ENCODE measurements at places on chromosomes 1 and 21. TPM values are rescaled to one million over a fixed set of nuclear protein-coding genes. Genes with fewer than 3 reads are reported as not detected.

NTMT2 gene
- total RNA-seq: not detected

C1orf185 gene
- not detected for total RNA-seq

SFN gene
- total RNA-seq: 0.22 TPM

ERG gene
- not detected for total RNA-seq

NGF gene
- 43.6 TPM for total RNA-seq

AK5 gene
- 63.5 TPM for total RNA-seq

ANGPTL3 gene
- total RNA-seq: not detected

SEMA6C gene
- 1.8 TPM for total RNA-seq

GLRX2 gene
- 38.7 TPM for total RNA-seq

PCP4 gene
- not detected for total RNA-seq

PLA2G5 gene
- not detected for total RNA-seq

RGL1 gene
- 11.6 TPM for total RNA-seq

SMCP gene
- total RNA-seq: not detected

MTX1 gene
- 51.4 TPM for total RNA-seq

GRCh38 chr1:203509135-203509534 lies 15.2 kb downstream of the OPTC start:
- no peak for DNase-seq

GRCh38 chr1:240435996-240436566 lies 175.9 kb downstream of the GREM2 start:
- no peak for DNase-seq

DNA sequence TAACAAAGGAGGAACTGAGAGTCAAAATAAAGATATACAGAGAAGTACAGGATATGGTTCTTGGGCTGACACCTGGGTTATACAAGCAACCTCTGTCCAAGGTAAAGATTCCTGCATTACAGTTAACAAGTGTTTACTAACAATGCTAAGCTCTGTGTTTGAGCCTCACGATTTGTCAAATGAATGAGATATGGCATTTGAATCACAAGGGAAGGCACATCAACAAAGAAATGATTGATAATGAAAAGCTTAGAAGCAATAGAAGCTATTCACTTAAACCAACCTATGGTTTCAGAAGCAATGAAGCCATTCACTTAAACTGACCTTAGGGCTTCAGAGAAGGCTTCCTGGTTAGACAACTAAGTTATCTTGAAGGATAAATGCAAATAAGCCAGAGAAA lies 199.5 kb downstream of the AGBL4 start:
- DNase-seq: no peak

- DNase-seq: no peak
These were observed 15.9 kb downstream of the PDIK1L start for GRCh38 chr1:26127235-26128163.

DNA sequence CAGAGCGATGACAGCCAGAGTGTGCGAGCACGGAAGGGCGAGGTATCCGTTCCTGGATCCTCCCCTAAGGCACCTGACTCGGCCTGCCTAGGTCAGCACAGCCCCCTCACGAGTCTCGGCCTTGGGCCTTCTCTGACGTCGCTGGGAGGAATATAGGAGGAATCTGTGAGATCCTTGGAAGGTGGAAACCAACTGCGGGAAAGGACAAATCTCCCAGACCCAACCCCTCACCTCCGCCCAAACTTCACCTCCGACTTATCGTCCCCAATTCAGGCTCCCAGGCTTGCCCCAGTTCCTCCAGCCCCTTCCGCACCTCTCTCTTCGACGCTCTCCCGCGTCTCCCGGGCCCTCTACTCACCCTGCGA lies 494 bp downstream of the APH1A start:
- no peak for DNase-seq

GRCh38 chr1:247331172-247331524 lies 519 bp downstream of the ZNF496 start:
- DNase-seq: peak; percentile 74

DNA sequence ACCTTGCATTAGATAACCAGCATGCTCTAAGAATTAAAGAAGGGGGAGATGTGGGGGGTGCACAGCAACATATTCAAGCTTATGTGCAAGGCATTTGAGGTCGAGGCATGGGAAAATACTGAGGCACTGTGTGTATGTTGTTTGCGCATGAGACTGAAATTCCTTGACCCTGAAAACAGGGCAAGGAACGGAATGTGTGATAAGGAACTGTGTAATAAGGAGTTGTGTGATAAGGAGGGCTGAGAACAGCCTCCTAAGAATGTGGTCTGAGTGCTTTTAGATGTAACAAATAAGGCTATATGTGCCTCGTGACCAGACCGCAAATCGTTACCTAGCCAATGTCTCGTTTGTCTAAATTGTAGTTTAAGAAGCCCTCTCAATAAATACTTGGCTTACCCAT lies 26.5 kb upstream of the ITLN1 start:
- no peak for DNase-seq

DNA sequence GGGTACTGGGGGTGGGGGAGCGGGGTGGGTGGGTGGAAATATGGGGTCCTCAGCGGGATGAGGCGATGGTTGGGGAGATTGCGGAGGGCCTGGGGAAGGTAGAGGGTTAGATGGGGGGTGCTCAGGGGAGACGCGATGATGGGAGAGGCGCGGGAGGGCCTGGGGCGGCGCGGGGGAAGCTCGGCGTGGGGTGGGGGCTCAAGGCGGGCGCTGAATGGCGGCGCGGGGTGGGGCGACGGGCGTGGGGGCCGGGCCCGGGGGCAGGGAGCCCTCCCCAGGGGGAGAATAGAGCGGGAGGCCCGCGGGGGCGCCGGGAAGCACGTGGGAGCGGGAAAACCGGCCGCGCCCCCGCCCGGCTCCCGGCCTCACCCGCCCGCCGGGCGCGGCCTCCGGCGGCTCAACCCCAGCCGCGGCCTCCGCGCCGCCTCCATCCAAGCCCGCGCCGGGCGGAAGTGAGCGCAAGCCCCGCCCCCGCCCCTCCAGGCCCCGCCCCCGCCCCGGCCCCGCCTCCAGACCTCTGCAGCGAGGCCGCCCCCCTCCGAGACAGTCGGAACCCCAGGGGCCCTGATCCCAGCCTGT lies at the start of gene FAAP20:
FAAP20 (minus strand) TSS at position 454 of the 579 bp plus-strand sequence; CDS start at position 431, 23 bp downstream.
- peak; percentile 35 for DNase-seq

DNA sequence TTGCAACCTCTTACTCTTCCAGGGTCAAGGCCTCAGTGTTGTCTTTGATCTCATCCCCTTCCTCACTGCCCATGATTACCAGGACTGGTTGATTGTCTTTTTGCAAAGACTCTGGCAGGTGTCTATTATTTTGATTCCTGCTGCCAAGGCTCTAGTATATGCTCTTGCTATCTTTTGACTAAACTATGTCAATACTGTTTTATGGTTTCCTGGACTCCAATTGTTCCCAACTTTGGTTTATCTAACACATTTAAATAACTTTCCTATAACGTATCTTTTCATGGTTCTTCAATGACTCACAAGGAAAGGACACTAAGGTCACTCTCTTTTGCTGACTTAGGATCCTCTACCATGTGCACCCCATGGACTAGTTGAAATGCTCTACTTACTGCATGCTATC lies 141.5 kb downstream of the PTPRC start:
- no peak for DNase-seq

- no peak for DNase-seq
These were observed 31.5 kb downstream of the CHD5 start for GRCh38 chr1:6148497-6149241.

GRCh38 chr1:10839188-10839770 lies 42.8 kb upstream of the CASZ1 start:
- no peak for DNase-seq

GRCh38 chr1:212689758-212690529 lies 9.7 kb downstream of the BATF3 start:
- no peak for DNase-seq

GRCh38 chr1:113758631-113759332 lies 504 bp downstream of the PHTF1 start:
- DNase-seq: peak; percentile 32

DNA sequence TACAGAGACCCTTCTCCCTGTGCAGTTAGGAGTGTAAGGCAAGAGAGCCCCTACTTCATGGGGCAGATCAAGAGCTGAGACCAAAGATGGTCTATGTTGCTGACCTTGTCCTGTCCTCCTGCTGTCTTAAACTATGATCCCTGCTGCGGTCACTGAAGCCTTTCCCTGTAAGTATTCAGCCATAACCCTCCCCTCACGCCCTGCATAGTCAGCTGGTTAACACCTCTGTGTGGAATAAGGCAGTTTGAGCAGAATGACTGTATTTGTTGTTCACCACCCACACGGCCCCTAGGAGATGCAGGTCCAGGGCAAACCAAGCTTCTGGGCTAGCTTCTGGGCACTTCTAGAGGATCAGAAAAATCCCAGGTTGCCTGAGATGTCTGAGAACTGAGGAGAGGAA lies 356 bp downstream of the TSPAN1 start:
- no peak for DNase-seq

DNA sequence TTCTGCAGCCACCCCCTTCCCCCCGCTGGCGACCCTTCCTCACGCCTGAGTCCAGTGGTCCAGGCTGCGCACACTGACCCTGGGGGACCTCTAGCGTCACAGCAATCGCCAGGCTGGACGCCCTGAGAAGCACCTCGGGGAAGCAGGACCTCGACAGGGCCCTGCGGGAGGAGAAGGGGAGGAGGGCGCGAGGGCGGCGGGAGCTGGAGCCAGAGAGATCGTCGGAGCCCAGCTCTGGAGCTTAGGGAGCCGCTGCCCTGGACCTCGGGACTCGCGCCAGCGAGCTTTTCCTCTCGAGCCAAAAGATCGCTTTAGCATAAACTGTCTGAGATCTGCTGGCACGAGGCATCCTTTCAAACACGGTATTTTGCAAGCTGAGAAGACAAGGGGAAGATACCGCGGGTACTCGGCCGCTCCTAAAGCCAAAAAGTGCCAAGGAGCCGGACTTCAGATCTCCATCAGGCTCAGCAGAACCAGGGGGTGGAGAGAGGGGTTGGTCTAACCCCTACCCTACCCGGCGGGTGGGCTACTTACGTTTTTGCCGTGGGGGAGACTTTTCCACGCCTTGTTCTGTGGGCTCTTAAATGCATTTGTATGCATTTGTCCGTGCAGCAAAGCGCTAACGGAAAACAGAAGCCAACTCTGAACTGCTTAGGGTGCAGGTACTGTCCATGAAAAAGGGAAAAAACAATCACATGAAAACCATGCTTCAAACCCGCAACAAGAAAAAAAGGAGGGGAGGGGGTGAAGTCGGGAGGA lies 586 bp downstream of the COL24A1 start:
- DNase-seq: peak; percentile 33

DNA sequence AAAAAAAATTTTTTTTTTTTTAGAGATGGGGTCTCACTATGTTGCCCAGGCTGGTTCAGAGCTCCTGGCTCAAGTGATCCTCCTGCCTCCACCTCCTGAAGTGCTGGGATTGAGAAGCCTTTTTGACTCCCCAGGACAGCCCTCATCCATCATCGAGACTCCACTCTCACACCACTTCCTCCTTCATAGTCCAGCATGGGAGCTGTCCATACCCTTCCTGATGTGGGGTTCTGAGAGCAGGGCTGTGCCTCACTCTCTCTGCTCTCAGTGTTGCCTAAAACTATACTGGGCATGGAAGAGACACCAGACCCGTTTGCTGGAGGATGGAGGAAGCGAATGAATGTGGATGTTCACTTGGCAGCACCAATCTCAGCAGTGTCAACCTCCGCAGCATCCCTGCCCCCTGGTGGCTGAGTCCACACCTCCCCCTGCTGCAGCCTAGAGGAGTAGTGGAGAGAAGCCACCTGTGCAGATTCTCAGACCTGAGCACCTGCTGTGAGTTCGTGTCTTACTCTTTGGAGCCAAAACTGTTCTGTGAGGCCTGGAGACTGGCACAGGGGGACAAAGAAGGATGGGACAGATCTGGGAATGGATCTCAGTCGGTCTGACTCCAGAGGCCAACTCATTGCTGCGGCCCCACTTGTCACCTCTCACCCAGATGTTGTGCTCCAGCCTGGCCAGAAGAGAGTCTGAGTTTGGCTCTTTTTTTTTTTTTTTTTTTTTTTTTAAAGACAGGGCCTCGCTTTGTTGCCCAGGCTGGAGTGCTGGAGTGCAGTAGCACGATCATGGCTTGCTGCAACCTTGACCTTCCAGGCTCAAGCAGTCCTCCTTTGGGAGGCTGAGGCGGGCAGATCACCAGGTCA lies 17.7 kb downstream of the TINAGL1 start:
- DNase-seq: peak; percentile 47

DNA sequence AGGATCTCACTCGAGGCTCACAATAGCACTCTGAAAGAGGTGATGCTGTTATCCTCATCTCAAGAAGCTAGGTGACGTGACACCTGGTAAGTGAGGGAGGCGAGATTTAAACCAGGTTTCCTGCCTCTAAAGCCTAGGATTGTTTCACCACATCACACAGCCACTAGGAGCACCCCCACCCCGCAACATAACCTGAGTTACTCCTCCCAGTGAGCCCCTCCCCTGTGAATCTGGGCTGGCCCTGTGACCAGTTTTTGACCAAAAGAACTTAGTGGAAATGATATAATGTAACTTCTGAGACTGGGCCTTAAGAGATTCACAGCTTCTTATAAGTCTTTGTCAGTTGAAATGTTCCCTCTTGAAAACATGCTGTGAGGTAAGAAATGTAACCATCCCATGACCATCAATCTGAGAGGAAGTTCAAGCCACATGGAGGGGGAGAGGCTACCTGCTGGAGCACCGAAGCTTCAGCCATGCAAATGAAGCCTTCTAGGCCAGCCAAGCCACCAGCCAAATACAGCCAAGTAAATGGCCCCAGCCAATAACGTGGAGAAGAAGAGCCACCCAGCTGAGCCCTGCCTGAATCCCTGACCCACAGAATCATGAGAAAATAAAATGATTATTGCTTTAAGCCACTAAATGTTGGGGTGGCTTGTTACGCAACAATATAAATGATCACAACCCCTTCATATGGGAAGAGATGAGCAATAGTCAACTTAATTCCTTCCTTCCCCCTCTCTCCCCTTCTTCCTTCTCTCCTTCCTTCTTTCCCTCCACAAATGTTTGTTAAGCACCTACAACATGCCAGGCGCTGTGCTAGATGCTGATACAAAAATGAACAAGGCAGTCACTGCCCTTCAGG lies 61.0 kb upstream of the FAM20B start:
- no peak for DNase-seq

GRCh38 chr21:38144193-38144592 lies 112.6 kb upstream of the KCNJ15 start:
- DNase-seq: no peak

- no peak for DNase-seq
These were observed 16.2 kb upstream of the RNPC3 start for GRCh38 chr1:103509250-103509649.

DNA sequence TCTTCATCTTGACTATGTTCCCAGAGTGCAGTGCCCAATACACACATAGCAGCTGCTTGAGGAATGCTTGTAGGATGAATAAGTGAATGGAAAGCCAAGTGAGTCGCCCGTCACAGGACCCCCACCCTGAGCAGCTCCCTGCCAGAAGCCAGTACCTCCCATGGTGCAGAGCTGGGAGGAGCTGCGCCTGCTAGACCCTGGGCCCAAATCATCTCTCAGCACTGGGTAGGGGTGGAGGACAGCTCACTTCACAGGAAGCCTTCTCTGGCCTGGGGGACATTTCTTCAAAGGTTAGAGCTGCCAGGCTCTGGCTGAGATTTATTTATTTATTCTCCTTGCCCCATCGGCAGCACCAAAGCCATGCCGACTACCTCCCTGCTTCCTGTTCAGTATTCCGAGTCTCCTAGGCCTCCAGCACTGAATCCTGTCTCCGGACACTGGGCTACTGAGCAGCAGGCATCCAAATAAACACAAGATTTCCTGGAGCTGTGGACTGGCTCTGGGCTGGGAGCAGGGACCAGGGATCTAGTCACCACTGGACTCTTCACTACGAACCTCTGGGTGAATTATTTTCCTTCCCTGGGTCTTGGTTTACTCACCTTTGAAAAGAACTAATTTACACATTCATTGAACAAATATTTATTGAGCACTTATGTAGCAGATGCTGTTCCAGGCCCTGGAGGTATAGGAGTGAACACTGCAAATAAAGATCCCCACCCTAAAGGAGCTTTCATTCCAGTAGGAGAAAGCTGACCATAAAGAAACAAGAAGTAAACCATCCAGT lies 187.7 kb downstream of the TRABD2B start:
- no peak for DNase-seq

GRCh38 chr1:106680216-106680615 lies 376.3 kb upstream of the PRMT6 start:
- DNase-seq: no peak

Measured in HFFc6 (cell line).